ENCODE measurements at places on chromosomes 16 and 17.

DNA sequence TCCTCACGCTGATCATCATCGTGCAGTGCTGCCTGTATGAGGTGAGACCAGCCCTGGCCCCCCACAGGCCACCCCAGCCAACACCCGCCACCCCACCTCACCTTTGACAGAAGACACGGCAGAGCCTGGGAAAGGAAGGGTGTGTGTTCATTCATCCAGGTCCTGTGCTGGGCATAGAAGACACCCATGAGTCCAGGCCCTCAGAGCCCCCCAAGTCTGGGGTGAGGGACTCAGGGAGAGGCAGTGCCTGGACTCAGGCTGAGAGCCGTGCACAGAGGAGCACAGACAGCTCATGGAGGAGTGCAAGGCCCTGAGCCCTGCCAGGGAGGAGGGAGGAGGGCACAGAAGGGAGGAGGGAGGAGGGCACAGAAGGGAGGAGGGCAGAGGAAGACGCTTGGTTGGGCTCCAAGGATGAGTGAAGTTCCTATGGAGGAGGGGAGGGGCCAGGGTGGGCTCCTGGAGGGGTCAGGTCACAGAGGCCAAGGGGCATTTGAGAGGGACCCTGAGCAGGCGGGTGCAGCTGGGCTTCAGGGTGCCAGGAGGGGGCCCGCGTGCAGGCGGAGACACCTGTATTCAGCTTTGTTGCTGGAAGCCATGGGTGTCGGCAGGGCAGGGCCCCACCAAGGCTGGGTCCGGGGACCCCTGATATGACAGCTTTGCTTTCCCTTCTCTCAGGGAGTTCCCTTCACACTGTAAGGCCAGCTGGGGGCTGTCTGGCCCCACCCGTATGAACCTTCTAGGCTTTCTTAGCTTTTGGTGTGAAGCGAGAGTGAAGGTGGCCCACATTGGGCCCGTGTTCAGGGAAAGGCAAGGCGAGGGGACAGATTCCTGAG is 11.4 kb downstream of the TAX1BP3 start:
- DNase-seq, result no peak

- no peak for DNase-seq
Observed at GRCh38 chr17:40615068-40615840, 32.4 kb downstream of the SMARCE1 start.

- DNase-seq, result peak; percentile 71
Observed at GRCh38 chr17:10058921-10059683, 139.3 kb downstream of the GAS7 start.

DNA sequence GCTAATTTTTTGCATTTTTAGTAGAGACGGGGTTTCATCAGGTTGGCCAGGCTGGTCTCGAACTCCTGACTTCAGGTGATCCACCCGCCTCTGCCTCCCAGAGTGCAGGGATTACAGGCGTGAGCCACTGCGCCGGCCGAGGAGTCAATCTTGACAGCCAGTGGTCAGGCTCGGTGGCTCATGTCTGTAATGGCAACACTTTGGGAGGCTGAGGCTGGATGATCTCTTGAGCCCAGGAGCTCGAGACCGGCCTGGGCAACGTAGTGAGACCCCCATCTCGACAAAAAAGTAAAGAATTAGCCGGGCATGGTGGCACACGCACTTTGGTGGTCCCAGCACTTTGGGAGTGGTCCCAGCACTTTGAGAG is 608 bp upstream of the PGS1 start:
- DNase-seq, result no peak

DNA sequence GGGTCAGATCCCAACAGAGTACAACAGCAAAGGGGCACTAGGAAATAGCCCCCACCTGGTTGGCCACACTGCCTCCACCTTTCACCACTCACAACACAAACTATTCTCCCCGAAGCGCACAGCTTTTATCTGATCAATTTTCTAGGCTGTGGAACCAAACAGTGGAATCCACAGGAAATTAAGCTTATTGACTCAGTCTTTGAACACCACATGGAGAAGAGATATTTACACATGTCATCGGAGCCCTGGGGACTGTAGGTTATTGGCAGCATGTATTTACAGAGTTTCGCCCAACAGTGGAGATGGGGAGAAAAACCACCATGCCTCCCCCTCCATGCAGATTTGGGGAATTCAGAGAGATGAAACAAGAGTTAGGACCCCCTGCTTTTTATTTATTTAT is 154.8 kb downstream of the XYLT1 start:
- no peak for DNase-seq

GRCh38 chr16:56691885-56692284 is 9.6 kb downstream of the MT1X start:
- no peak for DNase-seq

GRCh38 chr17:45170280-45170930 is 8.7 kb downstream of the HEXIM2 start:
- no peak for DNase-seq

DNA sequence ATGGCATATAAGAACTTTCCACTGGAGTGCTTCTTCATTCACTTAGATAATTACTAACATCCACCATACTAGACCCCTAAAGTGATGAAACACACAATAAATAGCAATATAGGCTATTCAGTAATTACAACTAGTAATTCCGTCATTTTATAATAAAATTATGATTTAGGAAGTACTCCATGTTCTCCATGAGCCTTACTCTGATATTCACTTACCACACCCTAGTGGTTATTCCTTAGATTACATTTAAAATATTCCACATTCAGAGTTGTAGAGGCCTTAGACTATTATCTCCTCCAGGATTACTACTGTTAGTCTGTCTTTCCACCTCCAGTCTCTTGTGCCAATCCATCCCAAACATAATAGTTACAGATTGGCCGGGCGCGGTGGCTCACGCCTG is 62.4 kb downstream of the STH start:
- DNase-seq, result no peak
